HEK293T (cell line): ENCODE measurements at places on chromosomes 7 and 10.

GRCh38 chr7:133025056-133025455, 56.8 kb downstream of the CHCHD3 start:
- no peak for DNase-seq

DNA sequence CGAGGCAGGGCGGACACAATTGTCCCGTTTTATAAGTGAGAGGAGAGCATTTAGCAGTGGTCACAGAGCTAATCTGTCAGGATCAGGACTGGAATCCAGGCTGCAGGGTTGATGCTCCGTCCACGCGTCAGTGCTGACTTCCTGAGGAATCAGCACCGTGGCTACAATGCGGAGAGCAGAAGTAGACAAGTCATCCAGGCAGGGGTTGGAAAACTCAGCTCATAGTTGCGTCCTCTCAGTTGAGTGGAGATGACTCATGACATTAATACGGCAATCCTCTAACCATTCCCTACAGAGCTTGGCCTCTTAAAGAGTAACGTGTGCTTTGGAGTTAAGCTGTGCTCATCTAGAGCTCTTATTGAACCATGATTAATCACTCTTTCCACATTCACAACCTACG, 17.1 kb upstream of the HTR5A start:
- DNase-seq: no peak

DNA sequence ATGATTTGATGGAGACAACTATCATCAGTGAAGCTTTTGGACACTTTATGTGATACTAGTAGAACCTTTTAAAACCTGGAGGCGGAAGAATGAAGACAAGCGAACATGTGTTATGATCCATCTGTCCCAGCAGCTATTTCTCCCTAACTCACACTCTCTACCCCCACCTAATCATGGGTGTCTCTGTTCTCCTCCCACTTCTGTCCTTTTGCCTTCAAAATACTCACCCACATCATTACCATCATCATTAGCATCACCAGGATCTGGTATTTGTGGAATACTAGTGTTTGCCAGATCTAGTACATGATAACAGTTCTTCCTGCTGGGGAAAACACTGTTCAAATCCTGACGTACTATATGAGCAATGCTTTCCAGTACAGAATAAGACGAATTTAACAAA, 287.7 kb downstream of the DOCK4 start:
- DNase-seq: no peak

DNA sequence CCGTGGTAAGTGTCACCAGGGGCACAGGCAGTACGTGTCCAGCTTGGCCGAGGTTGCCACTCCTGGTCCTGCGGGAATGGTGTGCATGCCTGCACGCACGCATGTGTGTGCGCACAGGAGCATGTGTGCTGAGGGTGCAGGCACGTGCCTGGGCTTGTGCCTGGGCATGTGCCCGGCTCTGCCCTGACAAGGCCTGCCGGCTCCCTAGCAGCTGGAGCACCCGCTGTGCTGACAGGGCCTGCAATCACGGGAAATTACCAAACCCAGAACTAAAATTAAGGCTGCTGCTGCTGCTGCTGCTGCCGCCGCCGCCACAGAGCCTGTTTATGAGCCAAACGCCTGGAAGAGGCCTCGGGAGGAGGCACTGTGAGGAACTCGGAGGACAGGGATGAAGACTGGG, 28.7 kb downstream of the GHRHR start:
- no peak for DNase-seq

- no peak for DNase-seq
Measured at GRCh38 chr7:151148319-151149259, 18.9 kb downstream of the GBX1 start.

GRCh38 chr7:13908667-13909397, 80.6 kb downstream of the ETV1 start:
- DNase-seq: no peak

- no peak for DNase-seq
Measured at GRCh38 chr10:124562425-124563060, 100.9 kb downstream of the LHPP start.

GRCh38 chr7:2104716-2105115, 128.0 kb downstream of the MAD1L1 start:
- no peak for DNase-seq

- DNase-seq: no peak
Measured at GRCh38 chr10:60206735-60207134, 182.9 kb downstream of the ANK3 start.

DNA sequence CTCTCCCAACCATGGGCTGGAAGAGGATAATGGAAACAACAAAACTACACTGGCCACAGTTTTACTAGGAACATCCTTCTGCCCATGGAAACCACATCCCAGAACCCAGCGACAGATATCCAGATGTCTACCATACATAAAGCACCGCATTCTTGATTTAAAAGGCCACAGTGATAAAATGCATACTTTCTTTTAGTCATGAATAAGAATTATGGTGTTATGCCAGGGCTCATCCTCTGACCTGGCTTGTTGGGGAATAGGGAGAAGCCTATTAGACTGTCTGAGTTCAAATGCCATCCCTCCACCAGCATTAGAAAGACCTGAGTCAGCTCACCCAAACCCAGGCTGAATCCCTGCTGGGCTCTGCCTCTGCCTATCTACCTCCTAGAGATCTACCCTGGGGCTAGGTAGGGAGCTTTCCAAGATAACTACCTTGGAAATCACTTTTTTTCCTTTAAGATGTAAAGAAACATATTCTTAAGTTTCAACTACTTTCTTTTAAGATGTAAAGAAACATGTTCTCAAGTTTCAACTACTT, 5.2 kb downstream of the ABCA13 start:
- no peak for DNase-seq

GRCh38 chr10:14325325-14325955, 5.3 kb downstream of the FRMD4A start:
- DNase-seq: peak; percentile 52

- no peak for DNase-seq
Measured at GRCh38 chr10:132109341-132110110, 43.8 kb downstream of the JAKMIP3 start.
